Mesothelial cell of epicardium (in vitro differentiated cells): ENCODE measurements at places on chromosomes 7 and 10. TPM values are rescaled to one million over a fixed set of nuclear protein-coding genes. Genes with fewer than 3 reads are reported as not detected.

GIMAP6 gene
- not detected in 3 replicates for total RNA-seq

ADGRA1 gene
- not detected in 3 replicates for total RNA-seq

DNA sequence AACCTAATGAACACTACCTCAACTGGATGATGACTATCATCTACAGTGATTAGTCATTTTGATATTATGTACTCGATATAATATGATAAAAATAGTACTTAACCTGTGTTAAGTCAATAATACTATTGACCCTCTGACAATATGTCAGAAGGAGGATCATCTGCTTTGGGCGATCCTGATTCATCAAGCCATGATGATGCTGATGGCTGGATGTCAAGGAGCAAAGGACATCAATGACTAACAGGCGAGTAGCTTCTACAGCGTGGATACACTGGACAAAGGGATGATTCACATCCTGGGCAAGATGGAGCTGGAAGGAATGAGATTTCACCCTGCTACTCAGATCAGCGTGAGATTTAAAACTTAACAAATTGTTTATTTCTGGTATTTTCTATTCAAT is 94.4 kb upstream of the SKAP2 start:
- no peak overlapping the region for H3K4me3 ChIP-seq
- H3K4me1 ChIP-seq, result peaks cover 5% of the 10 kb centered on the region
- DNase-seq, result no peak
- H3K27me3 ChIP-seq, result no peaks in the 10 kb centered on the region
- no peaks in the 10 kb centered on the region for H3K36me3 ChIP-seq

PALD1 gene
- 4.9 to 5.6 TPM (median 4.9 TPM) in 3 replicates for total RNA-seq

GPR37 gene
- total RNA-seq, result 4.7 to 5.0 TPM (median 4.8 TPM) in 3 replicates

DNA sequence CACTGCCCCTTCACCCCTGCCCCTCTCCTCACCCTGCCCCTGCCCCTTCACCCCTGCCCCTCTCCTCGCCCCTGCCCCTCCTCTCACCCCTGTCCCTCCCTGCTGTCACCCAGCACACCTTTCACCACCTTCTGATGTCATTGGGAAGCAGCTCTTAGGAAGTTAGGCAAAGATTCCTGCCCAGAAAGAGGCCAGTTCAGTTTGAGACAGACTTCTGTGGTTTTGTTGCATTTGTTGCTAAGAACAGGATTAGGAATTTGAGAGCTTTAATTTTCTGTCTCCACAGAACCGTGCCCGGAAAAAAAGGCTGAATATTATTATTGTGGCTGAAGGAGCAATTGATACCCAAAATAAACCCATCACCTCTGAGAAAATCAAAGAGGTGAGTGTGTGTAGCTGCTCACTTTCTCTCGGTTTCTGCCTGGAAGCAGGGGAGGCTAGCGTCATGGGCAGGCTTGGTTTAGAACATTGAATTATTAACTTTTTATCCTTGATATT is 39.6 kb downstream of the PFKP start:
- H3K4me3 ChIP-seq, result no peak overlapping the region
- H3K36me3 ChIP-seq, result peaks cover 17% of the 10 kb centered on the region
- no peak overlapping the region for H3K27ac ChIP-seq
- H3K4me1 ChIP-seq, result no peaks in the 10 kb centered on the region
- DNase-seq, result no peak
- no peaks in the 10 kb centered on the region for H3K27me3 ChIP-seq

DNA sequence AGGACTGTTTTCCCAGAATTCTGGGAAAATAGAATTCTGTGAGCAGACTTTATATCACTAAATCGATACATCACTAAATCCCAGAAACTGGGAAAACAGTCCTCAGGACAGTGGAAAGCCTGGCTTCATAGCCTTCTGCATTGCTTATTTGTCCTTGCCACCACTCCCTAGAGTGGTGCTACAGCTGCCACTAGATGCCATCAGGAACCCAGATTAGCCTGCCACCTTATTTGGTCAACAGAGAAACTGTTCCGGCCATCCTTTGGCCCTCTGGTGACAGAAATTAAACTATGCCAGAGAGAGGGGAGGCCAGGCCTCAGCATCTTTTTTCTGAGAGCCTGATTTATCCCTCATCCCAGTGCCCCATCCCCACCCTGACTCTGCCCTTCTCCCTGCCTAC is 19.6 kb upstream of the NFKB2 start:
- H3K4me1 ChIP-seq, result no peaks in the 10 kb centered on the region
- H3K4me3 ChIP-seq, result no peak overlapping the region
- DNase-seq, result no peak
- H3K27me3 ChIP-seq, result no peaks in the 10 kb centered on the region

GRCh38 chr10:119290301-119291048 is 83.1 kb downstream of the GRK5 start:
- H3K4me1 ChIP-seq, result peaks cover 17% of the 10 kb centered on the region
- no peak for DNase-seq
- no peak overlapping the region for H3K4me3 ChIP-seq
- peaks cover 13% of the 10 kb centered on the region for H3K27me3 ChIP-seq
- H3K36me3 ChIP-seq, result peaks cover under 1% of the 10 kb centered on the region
- no peak overlapping the region for H3K27ac ChIP-seq

DNA sequence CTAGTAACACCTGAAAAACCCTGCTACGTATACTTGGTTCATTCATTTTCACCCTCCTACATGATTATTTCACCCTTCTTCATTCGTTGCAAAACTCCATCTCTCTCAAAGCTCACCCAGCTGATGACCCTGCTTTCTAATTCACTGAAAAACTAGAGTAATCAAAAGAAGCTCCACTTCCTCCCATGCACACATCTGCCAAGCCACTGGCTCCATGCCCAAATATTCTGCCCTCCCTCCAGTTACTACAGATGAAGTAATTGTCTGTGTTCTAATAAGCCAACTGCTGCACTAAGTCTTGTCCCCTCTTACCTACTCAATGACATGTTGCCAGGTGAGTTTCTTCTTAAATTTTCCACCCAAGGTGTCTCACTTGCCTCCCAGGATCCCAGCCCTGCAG is 96.9 kb upstream of the CCDC71L start:
- no peak overlapping the region for H3K27ac ChIP-seq
- H3K27me3 ChIP-seq, result no peaks in the 10 kb centered on the region
- no peak for DNase-seq
- H3K4me1 ChIP-seq, result peaks cover 6% of the 10 kb centered on the region

- H3K4me3 ChIP-seq, result no peak overlapping the region
- no peak overlapping the region for H3K27ac ChIP-seq
- H3K36me3 ChIP-seq, result no peaks in the 10 kb centered on the region
- H3K4me1 ChIP-seq, result no peaks in the 10 kb centered on the region
- no peak for DNase-seq
Measured at GRCh38 chr7:157320608-157320980, 16.2 kb upstream of the DNAJB6 start.

DNA sequence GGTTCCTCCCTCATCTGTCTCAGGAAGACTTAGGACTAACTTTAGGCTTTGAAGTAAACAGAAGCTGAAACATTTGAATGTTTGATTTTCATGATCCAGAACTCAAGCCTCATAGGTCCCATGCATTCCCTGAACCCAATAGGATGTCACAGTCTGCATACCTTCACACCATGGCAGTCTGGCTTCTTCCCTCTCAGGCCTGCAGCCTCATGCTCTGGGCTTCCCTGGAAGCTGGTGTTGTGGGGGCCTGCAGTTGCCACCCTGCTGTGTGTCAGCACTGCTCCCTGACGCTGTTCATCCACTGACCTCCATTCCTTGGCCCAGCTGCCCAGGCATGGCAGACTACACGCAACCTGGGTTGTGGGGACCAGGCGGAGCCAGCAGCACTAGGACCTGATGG is 267.5 kb upstream of the KAT6B start:
- no peak overlapping the region for H3K27ac ChIP-seq
- DNase-seq, result no peak
- H3K36me3 ChIP-seq, result peaks cover 9% of the 10 kb centered on the region
- H3K27me3 ChIP-seq, result no peaks in the 10 kb centered on the region

DNA sequence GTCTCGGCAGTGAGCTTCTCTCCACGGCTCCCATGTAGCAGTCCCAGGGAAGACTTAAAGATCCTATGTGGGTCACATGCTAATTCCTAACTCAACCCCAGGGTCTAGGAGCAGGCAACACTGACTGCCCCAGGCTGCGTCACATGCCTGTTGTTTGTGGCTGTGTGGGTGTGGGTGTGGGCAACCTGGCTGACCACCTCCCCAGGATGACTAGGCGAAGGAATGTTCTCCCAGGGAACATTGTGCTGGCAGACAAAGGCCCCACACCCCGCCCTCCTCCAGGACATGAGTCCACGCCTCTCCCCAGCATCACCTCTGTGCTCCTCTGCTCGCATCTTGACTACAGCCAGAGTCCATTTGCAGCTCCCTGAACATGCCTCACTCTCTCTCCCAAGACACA is 30.3 kb downstream of the SLC29A3 start:
- no peak for DNase-seq
- no peak overlapping the region for H3K27ac ChIP-seq
- peaks cover 2% of the 10 kb centered on the region for H3K36me3 ChIP-seq
- no peaks in the 10 kb centered on the region for H3K27me3 ChIP-seq
- peaks cover 4% of the 10 kb centered on the region for H3K4me1 ChIP-seq
- H3K4me3 ChIP-seq, result no peak overlapping the region

GRCh38 chr7:12643001-12643643 is 44.3 kb upstream of the ARL4A start:
- no peaks in the 10 kb centered on the region for H3K36me3 ChIP-seq
- DNase-seq, result no peak
- H3K27ac ChIP-seq, result no peak overlapping the region
- H3K4me1 ChIP-seq, result peaks cover 31% of the 10 kb centered on the region
- no peak overlapping the region for H3K4me3 ChIP-seq

DNA sequence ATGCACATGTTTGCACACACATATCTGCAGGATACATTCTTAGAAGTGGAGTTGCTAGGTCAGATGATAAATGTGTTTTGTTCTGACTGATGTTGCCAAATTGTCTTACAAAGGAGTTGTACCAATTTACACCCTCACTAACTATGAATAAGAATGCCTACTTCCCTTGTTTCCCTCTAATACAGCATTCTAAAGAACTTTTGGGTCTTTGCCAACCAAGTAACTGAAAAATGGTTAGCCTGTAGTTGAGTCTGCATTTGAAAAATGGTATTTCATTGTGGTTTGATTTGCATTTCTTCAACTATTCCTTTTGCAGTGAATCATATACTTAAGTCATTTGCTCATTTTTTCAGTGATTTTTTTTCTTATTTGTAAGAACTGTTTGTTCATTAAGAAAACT is 48.4 kb downstream of the TMEM26 start:
- H3K4me1 ChIP-seq, result peaks cover 34% of the 10 kb centered on the region
- no peak overlapping the region for H3K27ac ChIP-seq
- DNase-seq, result no peak
- H3K27me3 ChIP-seq, result no peaks in the 10 kb centered on the region

CABCOCO1 gene
- total RNA-seq, result 2.5 to 4.8 TPM (median 2.5 TPM) in 3 replicates

DNA sequence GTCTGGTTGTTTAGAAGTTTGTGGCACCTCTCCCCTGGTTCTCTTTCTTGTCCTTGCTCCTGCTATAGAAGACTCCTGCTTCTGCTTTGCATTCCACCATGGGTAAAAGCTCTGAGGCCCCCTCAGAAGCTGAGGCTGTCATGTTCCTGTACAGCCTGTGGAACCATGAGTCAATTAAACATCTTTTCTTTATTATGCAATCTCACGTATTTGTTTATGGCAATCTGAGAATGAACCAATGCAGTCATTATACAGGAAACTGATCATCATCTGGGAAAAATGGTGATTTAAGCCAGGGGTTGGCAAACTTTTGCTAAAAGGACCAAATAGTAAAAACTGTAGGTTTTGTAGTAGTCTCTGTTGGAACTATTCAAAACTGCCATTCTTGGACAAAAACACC is 175.4 kb downstream of the CSTF2T start:
- H3K27me3 ChIP-seq, result no peaks in the 10 kb centered on the region
- no peak for DNase-seq
- H3K4me3 ChIP-seq, result no peak overlapping the region

VGF gene
- total RNA-seq, result 0.35 to 0.38 TPM (median 0.36 TPM) in 3 replicates

DNA sequence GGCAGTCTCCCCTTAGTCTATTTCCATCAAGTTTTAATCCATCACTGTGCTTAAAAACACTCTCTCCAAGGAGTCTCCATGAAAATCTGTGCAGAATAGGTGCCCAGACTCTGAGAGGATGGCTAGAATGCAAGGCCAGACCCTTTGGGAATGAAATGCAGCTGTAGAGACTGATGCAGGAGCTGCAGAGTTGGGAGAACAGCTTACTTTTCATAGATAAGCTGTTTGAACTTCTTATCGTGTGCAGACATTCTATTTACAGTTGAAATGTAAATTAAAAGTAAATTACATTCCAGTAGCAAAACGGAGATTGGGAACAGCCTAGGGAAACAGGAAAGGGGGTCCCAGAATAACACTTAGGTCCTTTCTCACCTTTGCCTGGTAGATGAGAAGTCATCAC is 14.9 kb downstream of the ZNF22 start:
- H3K4me1 ChIP-seq, result no peaks in the 10 kb centered on the region
- H3K27me3 ChIP-seq, result no peaks in the 10 kb centered on the region
- no peaks in the 10 kb centered on the region for H3K36me3 ChIP-seq
- H3K4me3 ChIP-seq, result no peak overlapping the region
- H3K27ac ChIP-seq, result no peak overlapping the region

GRCh38 chr10:101986624-101986971 is 69.4 kb downstream of the ARMH3 start:
- H3K4me1 ChIP-seq, result peaks cover 15% of the 10 kb centered on the region
- DNase-seq, result no peak
- H3K4me3 ChIP-seq, result no peak overlapping the region
- no peaks in the 10 kb centered on the region for H3K27me3 ChIP-seq
- peak overlapping the region; percentile 64 for H3K27ac ChIP-seq

GRCh38 chr10:3813267-3813666 is 28.3 kb upstream of the KLF6 start:
- no peak overlapping the region for H3K27ac ChIP-seq
- no peaks in the 10 kb centered on the region for H3K27me3 ChIP-seq
- DNase-seq, result no peak
- no peaks in the 10 kb centered on the region for H3K36me3 ChIP-seq
- H3K4me3 ChIP-seq, result no peak overlapping the region

HYAL4 gene
- not detected in 3 replicates for total RNA-seq

GRCh38 chr7:21084286-21084685 is 297.6 kb upstream of the SP8 start:
- H3K36me3 ChIP-seq, result no peaks in the 10 kb centered on the region
- H3K4me1 ChIP-seq, result peaks cover 8% of the 10 kb centered on the region
- H3K27ac ChIP-seq, result no peak overlapping the region
- no peak overlapping the region for H3K4me3 ChIP-seq
- no peak for DNase-seq
- H3K27me3 ChIP-seq, result peaks cover 58% of the 10 kb centered on the region

DGKI gene
- total RNA-seq, result 1.7 to 2.2 TPM (median 2.0 TPM) in 3 replicates

TDRD1 gene
- not detected in 3 replicates for total RNA-seq

TMEM196 gene
- not detected in 3 replicates for total RNA-seq

GRCh38 chr7:129227646-129228578 is 3.1 kb downstream of the AHCYL2 start:
- H3K4me1 ChIP-seq, result peaks cover 25% of the 10 kb centered on the region
- H3K27ac ChIP-seq, result no peak overlapping the region
- H3K27me3 ChIP-seq, result no peaks in the 10 kb centered on the region
- DNase-seq, result no peak
- H3K36me3 ChIP-seq, result no peaks in the 10 kb centered on the region

DNA sequence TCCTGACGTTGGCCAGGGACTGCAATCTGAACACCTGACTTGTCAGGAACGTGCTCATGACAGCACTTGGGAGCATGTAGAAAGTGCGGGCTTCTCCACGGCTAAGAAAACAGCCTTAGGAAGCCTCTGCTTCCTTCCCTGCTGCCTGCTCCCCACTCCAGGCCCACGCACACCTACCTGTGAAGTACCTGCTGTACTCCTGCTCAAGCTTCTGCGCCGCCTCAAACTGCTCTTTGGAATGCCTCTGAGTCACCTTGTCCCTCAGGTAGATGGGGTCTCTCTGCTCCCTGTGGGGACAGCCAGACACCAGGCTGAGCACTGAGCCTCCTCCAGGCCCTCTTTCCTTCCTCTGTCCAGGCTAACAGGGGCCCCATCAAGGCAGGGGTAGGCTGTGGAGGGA is 132.7 kb downstream of the DLG5 start:
- no peaks in the 10 kb centered on the region for H3K4me1 ChIP-seq
- H3K27ac ChIP-seq, result no peak overlapping the region
- DNase-seq, result no peak
- H3K4me3 ChIP-seq, result no peak overlapping the region
